ENCODE measurements at places on chromosomes 4 and X.

- no peak for DNase-seq
Measured at GRCh38 chr4:186634591-186635128, 79.3 kb upstream of the MTNR1A start.

DNA sequence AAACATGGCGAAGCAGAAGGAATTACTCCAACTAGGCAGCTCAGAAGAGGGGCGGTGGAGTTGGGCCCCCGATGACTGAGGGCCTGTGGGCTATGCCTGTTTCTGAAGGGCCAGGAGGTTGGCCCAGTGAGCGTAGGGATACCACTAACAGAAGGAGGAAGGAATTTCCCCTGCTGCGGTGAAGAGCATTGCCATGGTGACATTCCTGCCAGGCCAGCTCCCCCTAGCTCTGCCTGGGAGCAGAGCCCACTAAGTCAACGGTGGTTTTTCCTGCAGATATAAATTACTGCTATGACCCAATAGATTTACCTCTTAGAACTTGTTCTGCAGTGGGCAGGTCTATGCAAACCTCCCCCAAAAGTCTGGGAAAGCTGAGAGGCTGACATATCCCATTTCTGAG, 28.9 kb upstream of the HMX1 start:
- no peak for DNase-seq

DNA sequence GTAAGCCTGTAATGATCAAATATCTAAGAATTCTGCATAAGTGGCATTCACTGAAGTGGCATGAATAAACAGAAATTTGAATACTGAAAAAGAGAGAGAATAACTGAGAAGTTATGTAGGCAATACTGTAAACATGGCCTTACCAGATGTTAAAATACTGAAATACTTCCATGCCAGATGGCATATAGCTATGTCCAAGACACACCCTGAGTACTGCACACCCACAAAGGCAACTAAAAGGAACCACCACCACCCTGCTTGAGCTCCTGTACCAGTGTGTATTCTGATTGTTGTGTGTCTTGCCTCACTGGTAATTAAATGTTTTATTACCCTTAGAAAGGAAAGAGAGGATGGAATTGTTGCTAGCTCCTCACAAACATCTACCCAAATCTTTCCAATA, 192.1 kb downstream of the ADAMTS3 start:
- DNase-seq, result no peak

- DNase-seq, result no peak
Measured at GRCh38 chr4:87983996-87984395, 8.5 kb downstream of the SPP1 start.

- DNase-seq, result no peak
Measured at GRCh38 chrX:15241301-15241700, 28.6 kb downstream of the ASB9 start.

DNA sequence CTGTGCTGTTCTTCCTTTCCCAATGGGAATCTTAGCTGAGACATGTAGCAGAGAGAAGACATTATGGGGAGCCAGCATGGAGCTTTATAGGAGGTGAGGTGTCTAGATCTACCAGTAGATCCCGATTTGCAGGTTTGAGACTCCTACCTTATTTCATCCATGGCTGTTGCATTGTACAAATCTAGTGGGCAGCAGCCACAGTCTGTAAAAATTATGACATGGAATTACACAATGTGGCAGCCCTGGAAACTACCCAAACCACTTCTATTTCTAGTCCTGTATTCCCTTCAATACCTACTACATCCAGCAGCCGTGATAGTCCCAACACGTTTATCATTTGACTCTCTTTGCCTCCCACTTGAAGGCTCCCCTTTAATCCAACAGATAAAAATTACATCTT, 8.1 kb downstream of the ATP7A start:
- peak; percentile 63 for DNase-seq

DNA sequence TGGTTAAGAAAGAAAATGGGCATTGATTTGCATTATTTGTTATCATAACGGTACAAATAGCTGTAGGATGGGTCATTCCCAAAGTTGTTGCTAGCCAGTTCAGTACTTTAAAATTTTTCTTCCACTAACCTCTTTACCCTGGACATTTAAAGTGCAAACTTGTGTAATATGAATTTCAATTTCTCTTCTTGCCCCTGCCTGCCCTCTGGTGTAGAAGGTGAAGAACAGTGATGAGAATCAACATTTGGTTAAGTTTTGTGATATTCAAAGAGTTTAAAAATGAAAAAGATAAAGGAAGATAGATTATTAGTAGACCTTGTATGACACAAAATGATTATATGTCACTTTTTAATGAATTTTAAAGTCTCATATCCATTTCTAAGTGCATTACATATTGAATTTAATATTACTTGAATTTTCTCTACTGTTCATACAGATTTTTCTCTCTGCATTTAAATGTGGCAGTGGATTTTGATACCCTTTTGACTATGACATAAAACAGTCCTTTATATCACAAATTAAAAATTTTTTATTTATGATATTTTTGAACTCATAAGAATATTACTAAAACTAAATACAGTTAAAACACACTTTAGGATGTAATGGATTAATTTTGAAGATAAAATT, 337.7 kb downstream of the BMPR1B start:
- DNase-seq, result peak; percentile 48

GRCh38 chrX:21955403-21956189, 15.1 kb downstream of the SMS start:
- no peak for DNase-seq

Measured in epithelial cell of esophagus (primary cell).